ENCODE measurements at places on chromosomes 16 and 17. TPM values are rescaled to one million over a fixed set of nuclear protein-coding genes. Genes with fewer than 3 reads are reported as not detected.
A peak's percentile ranks its signal among the peaks of the same experiment; 100 is the strongest.

GRCh38 chr16:15676506-15676905 lies 26.5 kb downstream of the NDE1 start:
- peaks cover 50% of the 10 kb centered on the region for H3K36me3 ChIP-seq
- no peak for DNase-seq
- no peak overlapping the region for H3K4me3 ChIP-seq
- peaks cover 43% of the 10 kb centered on the region for H3K4me1 ChIP-seq

DNA sequence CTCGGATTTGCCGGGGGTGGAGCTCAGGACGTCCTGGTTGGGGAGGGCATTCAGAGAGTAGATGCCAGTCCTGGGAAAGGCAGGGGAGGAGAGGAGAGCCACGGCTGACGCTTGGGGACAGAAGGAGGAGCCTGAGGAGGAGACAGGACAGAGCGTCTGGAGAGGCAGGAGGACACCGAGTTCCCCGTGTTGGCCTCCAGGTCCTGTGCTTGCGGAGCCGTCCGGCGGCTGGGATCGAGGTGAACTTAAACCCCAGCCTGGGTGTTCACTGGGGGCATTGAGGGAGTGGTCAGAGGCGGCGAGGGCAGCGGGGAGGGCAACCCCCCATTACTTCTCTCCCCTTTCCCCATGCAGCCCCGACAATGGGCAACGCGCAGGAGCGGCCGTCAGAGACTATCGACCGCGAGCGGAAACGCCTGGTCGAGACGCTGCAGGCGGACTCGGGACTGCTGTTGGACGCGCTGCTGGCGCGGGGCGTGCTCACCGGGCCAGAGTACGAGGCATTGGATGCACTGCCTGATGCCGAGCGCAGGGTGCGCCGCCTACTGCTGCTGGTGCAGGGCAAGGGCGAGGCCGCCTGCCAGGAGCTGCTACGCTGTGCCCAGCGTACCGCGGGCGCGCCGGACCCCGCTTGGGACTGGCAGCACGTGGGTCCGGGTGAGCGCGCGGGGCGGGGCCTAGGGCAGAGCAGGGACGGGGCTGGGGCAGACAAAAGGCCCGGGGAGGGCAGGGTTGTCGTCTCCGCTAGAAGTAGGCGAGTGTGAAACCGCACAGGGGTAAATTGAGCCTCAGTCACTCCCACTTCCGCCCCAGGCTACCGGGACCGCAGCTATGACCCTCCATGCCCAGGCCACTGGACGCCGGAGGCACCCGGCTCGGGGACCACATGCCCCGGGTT lies 3.7 kb downstream of the NOL3 start:
- peak overlapping the region; percentile 88 for H3K27ac ChIP-seq
- peak; percentile 94 for DNase-seq
- peak overlapping the region; percentile 94 for H3K4me3 ChIP-seq

- no peaks in the 10 kb centered on the region for H3K27me3 ChIP-seq
- H3K4me1 ChIP-seq = no peaks in the 10 kb centered on the region
- H3K4me3 ChIP-seq = no peak overlapping the region
- no peak overlapping the region for H3K27ac ChIP-seq
- DNase-seq = no peak
Measured at GRCh38 chr17:73489333-73489732, 154.9 kb downstream of the SDK2 start.

ABCC6 gene
- not detected for total RNA-seq

GRCh38 chr17:8806926-8807550 lies 7.9 kb upstream of the MFSD6L start:
- no peak overlapping the region for H3K4me3 ChIP-seq
- DNase-seq = no peak
- peaks cover 2% of the 10 kb centered on the region for H3K4me1 ChIP-seq
- H3K27ac ChIP-seq = no peak overlapping the region
- H3K36me3 ChIP-seq = peaks cover 39% of the 10 kb centered on the region

- H3K4me3 ChIP-seq = no peak overlapping the region
- H3K4me1 ChIP-seq = peaks cover 3% of the 10 kb centered on the region
- H3K27me3 ChIP-seq = no peaks in the 10 kb centered on the region
- DNase-seq = no peak
Measured at GRCh38 chr16:583470-583814, 6.4 kb upstream of the RAB40C start.

OTOP2 gene
- not detected for total RNA-seq

DNA sequence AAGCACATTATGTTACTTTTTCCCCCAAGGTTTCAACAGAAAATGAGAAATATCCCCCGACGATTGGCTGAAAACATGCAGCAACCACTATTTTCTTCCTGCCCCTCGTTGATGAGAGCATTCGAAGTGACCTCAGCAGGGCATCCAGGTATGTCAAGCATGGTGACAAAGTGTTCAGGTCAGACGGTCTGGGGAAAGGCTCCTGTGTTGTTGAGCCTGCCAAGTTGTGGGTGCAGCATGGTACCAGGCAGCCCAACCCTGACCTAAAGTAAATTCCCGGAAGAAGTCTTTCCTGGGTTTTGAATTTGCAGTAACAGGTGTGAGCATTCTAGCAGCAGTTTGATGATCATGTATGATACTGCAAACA lies 51.7 kb upstream of the SEC14L1 start:
- peak; percentile 70 for DNase-seq
- H3K36me3 ChIP-seq = peaks cover 51% of the 10 kb centered on the region
- H3K27me3 ChIP-seq = no peaks in the 10 kb centered on the region
- H3K27ac ChIP-seq = peak overlapping the region; percentile 97
- peak overlapping the region; percentile 93 for H3K4me3 ChIP-seq

DNA sequence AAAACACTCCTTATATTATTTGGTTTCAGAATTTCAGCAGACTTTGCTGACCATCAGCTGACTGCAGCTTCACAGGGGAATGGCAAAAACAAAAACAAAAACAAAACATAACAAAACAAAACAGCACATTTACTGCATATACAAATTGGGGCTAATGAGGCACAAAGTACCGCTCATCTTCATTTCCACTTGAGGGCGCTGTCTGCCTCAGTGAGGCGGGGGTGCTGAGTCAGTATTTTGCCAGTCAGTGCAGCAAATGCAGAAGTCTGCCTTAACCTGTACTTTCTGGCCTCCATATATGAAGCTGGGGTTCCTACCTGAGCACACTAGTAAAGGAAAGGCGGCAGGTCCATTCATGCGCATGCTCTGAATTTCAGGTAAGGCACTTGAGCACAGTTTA lies 13.5 kb upstream of the DYNLRB2 start:
- no peak overlapping the region for H3K4me3 ChIP-seq
- H3K4me1 ChIP-seq = peaks cover 15% of the 10 kb centered on the region

- H3K4me1 ChIP-seq = peaks cover 64% of the 10 kb centered on the region
- no peaks in the 10 kb centered on the region for H3K27me3 ChIP-seq
- no peak overlapping the region for H3K4me3 ChIP-seq
- peak overlapping the region; percentile 45 for H3K27ac ChIP-seq
- DNase-seq = no peak
- peaks cover 35% of the 10 kb centered on the region for H3K36me3 ChIP-seq
Measured at GRCh38 chr17:77476498-77476897, 335.7 kb downstream of the SEC14L1 start.

DNA sequence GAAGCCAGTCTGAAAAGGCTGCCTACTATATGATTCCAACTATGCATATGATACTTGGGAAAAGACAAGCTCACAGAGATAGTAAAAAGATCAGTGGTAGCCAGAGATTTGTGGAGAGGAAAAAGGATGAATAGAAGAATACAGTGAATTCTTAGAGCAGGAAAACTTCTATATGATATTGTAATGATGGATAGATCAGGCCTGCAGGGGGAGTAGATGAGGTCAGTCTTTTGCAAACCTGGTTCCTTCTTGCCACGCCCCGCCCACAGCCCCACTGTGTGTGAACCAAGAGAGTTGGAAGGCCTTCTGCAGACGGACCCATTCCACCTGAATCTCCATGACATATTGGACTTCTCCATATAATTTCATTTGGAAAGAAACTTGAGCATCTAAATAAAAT lies 761 bp upstream of the CCL8 start:
- H3K4me3 ChIP-seq = no peak overlapping the region
- no peak for DNase-seq
- no peaks in the 10 kb centered on the region for H3K36me3 ChIP-seq
- peaks cover 33% of the 10 kb centered on the region for H3K27me3 ChIP-seq
- H3K4me1 ChIP-seq = no peaks in the 10 kb centered on the region

DNA sequence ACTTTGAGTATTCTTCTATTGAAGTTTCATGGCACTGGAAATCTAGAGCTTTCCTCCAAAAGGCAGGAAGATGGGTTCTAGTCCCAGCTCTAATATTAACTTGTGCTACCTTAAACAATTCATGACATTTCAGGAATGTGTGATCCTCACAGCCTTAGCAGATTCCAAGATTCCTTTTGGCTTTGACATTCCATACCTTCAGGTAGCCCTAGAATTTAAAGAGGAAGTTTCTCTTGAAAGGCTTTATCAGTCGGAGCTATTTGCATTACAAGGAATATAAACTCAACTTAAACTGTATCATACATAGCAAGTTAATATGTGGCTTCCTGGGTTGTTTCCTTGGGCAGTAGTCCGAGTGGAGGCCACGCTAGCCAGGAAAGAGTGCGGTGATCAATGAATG lies 330.0 kb downstream of the SHISA9 start:
- H3K4me1 ChIP-seq = no peaks in the 10 kb centered on the region
- no peak overlapping the region for H3K27ac ChIP-seq
- no peak for DNase-seq
- H3K27me3 ChIP-seq = no peaks in the 10 kb centered on the region
- no peak overlapping the region for H3K4me3 ChIP-seq

AOC2 gene
- total RNA-seq = 4.2 TPM

Measured in activated CD4-positive, alpha-beta T cell treated with anti-CD3 and anti-CD28 coated beads, Interleukin-2, amount 10 ng/mL, durations not matched to agents 24 days and 14 days (primary cell).